ENCODE measurements at places on chromosomes 11 and 22.

DNA sequence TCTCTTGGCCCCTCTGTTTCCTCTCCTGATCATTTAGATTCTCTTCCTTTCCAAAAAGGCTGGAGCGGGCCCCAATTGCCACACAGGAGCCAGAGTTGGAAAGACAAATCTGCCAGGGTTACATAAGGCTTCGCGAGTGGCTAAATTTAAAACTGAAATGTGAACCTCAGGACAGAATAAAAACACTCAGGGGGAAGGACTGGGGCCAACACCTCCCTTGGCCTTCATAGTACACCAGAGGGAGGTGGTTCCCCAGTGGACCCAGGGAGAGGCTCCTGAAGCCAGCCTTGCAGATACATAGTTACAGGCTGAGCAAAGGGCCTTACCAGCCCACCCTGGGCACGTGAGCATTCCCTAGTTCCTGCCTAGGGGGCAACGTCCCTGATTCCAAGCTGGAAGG, 150.1 kb downstream of the MN1 start:
- no peak for DNase-seq

DNA sequence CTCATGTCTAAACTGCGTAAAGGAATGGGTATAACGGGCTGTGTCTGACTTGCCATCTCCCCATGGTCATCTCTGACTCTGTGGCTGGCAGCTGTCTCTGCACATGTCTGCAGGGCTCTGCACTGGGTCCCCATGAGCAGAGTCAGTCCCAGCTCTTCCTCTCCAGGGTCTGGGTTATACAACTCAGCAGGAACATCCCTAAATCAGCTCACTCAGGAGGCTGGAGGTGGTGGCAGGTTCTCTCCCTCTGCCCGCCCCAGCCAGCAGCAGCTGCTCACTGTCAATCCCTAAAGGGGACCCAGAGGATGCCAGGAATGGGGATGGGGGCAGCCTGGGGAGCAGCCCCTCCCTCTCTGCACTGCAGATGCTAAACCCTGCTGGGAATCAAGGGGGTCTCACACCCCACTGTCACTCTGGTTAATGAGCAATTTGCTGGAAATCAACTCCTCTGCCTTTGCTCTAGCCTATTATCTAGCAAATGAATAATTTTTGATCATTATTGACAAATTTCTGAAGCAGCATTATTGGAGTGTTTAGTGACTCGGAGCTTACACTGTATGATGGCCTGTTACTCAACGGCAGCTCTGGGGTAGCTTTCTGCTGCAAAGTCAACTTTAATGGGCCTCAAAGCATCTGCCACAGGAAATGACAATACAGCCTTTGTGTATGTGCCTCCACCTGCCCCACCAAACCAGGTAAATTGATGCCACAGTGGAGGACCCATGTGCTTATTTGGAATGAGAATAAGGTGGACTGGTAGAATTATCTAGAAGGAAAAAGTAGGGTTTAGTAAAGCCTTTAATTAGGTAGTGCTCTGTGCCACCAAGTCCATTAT, 55.7 kb upstream of the SHANK2 start:
- DNase-seq = no peak

- no peak for DNase-seq
Observed at GRCh38 chr11:102377891-102378290, 30.9 kb downstream of the BIRC2 start.

- no peak for DNase-seq
Observed at GRCh38 chr11:63622323-63622722, 8.1 kb upstream of the PLAAT3 start.

DNA sequence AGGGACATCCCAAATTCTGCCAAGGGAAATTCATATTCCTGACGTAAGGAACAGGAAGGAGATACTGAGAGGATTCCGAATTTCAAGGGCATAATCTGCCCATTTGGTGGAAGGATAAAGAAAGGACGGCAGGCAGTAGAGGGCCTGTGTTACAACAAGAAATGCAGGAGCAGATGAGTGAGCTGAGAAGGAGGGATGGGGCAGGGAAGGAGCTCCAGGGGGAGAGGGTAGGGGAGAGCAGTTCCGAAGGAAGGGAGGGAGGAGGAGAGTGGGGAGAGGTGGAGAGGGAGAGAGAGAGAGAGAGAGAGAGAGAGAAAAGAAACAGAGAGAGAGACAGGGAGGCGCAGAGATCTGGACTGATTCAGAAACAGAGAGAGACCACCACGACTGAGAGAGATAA, 843 bp downstream of the OPCML start:
- DNase-seq = no peak

- DNase-seq = no peak
Observed at GRCh38 chr11:59247531-59248227, 35.0 kb upstream of the MPEG1 start.

GRCh38 chr11:11171285-11171684, 181.8 kb downstream of the CSNK2A3 start:
- no peak for DNase-seq

DNA sequence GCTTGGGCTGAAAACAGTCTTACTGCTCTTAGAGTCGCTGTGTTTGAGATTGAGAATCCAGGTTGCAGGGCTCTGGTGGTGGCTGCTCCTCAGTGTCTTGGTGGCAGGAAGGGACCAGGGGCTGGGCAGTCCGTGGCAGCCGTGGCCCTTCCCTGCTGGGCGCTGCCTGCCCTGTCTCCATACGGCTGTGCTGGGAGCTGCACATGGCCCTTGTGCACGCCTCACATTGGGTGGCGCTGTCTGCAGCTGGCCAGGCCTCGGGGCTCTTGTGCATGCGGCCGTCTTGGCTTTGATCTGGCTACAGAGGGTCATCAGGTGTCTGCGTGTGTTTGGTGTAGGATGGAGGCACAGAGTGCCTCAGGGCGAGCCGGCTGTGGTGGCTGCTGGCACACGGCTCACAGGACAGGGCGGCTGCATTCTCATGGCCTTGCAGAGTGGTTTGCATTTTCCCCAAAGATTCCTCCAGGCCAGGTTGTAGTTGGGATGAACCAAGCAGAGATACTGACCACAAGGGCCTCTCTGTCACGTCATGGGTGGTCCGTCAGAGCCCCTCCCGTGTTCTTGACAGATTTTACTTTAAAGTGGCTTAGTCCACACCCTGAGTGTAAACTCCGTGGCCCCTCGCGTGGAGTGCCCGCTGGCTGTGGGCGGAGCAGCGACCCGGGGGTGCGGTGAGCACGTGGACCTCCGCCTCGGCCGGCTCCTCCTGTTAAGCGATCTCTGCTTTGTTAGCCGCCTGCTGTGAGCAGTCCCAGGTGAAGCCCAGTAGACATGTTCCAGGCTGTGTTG, 34.7 kb downstream of the MUC6 start:
- no peak for DNase-seq

GRCh38 chr11:6269994-6270393, 10.4 kb downstream of the CCKBR start:
- DNase-seq = no peak

DNA sequence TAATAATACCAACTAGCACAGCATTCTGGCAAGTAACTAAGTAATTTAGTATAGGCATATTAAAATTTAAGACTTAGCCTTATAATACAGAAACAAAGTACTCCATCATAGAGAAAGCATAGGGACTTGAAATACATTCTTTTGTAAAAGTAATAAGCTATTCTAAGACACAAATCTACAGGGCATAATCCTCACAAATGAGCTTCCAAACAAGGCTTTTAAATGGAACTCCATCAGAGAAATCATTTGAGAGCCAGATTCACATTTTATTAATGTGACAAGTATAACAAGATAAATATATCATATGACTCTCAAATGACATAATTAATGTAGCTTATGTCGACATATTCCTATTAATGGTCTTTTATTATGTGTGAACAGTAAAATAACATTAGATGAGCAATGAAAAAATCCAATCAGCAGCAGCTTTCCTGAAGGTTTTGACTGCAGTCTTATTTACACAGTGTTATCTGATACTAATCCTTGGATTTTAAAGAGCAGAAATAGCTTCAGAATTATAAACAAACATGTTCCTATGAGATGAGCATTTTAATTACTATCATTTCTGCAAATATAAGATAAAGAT, 241.4 kb downstream of the TTC28 start:
- no peak for DNase-seq

DNA sequence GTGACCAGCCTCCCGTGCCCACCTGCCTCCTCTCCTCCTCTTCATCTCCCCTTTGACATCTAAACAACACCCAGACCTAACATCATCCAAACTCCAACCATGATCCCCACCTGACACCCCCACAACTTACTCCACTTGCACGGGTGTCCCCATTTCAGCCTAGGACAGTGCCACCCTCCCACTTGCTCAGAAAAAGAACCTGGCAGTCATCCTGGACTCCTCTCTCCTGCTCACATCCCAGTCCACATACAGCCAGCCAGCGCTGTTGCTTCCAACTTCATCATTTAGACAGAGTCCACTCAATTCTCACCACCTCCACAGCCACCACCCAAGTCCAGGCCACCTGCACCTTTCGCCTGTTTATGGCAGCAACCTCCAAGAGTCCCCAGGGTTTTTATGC, 485.7 kb downstream of the MN1 start:
- no peak for DNase-seq

- no peak for DNase-seq
Observed at GRCh38 chr11:23856654-23857053, 640.2 kb upstream of the LUZP2 start.

DNA sequence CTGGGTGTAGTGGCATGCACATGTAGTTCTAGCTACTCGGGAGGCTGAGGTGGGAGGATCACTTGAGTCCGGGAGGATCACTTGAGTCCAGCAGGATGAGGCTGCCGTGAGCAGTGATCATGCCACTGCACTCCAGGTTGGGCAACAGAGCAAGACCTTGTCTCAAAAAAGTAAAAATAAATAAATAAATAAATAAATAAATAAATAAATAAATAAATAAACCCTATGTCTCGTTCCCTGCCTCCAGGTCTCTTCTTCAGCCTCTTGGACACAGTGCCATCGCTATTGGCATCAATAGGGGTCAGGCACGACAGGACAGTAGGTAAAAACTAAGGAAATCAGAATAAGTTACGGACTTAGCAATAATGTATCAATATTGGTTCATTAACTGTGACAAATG, 23.4 kb upstream of the SYT12 start:
- DNase-seq = no peak

DNA sequence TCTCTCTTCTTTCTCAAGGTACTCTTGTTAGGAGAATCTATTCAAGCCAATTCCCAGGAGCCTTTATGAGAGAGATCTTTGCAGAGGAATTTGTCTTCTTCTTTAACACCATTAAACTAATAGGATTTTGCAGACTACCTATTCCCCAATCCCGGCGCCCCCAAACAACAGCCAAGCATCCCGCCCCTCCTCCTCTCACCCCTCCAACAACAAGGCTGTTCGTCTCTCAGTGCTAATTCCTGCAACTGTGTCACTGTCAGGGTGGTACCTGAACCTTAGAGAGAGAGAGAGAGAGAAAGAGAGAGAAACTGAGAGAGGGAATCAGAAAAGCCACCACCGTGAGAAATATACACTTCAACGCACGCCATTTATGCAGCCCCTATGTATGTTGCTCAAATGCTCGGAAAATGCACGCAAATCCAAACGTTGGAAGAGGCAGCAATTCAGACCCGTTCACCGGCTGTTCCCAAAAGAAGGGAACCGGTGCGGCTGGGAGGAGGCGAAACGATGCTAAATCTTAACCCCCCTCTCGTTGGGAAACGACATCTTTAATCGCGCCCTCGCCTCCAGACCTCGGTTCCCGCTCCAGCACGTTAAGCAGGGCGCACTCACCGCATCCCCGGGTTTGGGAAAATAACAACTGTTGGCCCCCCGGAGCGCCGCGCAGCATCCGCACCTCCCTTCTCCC, 961 bp downstream of the KCNA4 start:
- no peak for DNase-seq

DNA sequence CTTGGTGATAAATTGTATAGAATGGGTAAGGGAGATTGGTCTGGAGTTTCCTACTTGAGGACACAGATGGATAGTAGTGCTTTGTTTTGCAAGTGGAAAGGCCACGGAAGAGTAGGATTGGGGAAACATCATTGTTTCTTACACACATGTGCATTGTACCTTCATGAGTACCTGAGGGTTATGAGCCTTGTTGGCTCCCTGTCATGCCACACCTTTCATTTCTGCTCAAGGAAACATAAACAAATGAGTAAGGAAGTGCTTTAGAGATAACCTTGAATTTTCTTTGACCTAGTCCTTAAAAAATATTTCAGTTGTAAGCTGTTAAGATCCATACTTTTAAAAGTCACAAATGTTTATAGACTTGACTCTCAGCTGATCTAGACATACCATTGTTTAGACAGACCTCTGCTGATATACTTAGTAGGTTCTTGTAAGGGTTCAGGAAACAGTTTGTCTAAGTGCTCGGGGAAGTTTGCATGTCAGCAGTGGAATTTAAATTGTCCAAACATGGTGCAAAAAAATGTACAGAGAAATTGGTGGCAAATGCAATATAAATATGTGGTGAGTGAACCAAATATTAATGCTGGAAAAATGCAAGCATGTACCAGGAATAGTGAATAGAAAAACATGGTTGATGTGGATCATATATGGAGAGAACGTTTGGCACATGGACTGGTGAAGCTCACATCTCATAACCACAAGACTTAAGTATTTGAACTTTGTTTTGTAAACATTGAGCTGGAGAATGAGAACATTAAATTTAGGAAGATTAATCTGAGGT, 40.9 kb downstream of the GAS2 start:
- no peak for DNase-seq

DNA sequence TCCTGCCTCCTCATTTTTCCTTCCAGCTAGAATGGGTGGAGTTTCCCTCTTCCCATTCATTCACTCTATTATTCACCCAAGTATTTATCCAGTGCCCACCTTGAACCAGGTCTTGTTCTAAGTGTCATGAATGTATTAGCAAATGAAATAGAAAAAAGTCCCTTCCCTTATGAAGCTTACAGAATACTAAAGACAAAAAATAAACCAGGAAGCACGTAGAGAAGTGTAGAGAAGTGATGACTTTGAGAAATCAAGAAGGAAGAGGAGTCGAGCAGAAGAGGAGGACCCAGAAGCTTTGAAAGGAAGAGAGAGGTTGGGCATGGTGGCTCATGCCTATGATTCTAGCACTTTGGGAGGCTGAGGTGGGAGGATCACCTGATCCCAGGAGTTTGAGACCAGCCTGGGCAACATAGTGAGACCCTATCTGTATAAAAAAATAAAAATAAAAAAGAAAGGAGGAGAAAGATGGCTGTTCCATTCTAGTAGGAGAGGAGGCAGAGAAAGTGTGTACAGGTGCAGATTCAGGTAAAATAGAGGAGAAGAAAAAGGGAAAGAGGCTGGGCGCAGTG, 17.1 kb upstream of the SYVN1 start:
- no peak for DNase-seq

- DNase-seq = no peak
Observed at GRCh38 chr22:37357446-37358075, 69.7 kb downstream of the ELFN2 start.

DNA sequence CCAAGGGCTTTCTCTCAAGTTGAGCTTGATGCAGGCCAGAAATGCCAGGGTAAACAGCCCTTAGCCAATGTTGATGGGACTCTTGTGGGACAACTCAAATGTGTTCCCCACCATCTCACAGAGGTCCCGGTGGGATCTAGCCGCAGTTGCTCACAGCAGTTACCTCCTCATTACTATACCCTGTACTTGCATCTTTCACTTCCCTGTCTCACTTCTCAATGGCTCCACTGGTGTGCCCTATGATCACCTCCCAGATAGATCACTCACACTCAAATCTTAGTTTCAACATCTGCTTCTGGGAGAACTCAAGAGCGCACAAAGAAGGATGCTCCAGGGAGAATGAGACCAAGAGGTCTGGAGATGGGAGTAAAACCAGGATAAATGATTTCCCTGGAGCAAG, 47.0 kb downstream of the RCN1 start:
- no peak for DNase-seq

GRCh38 chr11:105179542-105180278, 40.1 kb upstream of the CARD18 start:
- DNase-seq = no peak
